ENCODE measurements at places on chromosomes 7 and 10. TPM values are rescaled to one million over a fixed set of nuclear protein-coding genes. Genes with fewer than 3 reads are reported as not detected.

DNA sequence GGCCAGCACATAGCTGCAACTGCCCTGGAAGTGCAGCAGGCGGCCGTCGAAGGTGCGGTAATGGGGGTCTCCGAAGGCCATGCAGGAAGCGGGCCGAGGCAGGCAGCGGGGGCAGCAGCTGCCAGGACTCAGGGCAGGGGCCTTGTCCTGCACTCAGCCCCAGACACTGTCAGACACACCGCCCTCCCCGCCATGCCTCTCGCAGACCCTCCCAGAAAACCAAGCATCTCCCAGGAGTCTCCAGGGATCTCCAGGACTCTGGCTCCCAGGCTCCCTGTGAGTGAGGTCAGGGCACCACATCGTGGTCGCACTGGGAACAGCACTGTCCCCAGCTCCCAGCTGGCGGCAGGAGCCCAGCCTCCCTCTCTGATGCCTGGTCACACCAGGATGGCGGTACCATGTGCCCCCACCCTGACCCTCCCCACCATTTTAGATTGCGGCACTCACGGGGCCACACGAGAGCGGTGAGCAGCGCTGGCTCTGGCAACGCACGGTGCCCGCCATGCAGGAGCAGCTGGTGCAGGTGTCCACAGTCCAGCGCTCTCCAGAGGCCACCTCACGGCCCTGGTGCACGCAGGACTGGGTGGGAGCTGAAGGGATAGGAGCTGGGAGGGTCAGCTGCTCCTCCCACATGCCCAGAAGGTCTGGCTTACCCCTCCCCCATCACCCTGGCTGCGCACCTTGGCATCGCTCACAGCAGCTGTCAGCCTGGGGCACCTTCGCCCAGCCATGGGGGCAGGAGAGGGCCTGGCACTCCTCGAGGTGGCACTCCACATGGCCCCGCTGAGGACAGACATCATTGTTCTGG, 17.5 kb downstream of the ATP6V1F start:
- DNase-seq, result no peak

GPR15LG gene
- 16.6 TPM for total RNA-seq

DNA sequence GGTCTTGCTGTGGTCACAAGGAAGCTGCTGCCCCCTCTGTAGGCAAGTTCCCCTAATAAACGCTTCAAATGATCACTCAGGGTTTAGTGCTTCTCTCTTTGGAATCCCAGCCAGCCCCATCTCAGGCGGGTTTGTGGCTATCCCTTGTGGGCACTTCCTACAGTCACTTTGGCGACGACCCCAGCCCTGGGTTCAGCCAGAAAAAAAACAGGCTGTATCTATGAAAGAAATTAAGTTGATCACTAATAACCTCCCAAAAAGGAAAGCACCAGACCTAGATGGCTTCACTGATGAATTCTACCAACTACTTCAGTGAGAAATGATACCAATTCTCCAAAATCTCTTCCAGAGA, 208.2 kb downstream of the MAD1L1 start:
- no peak for DNase-seq

- no peak for DNase-seq
Observed at GRCh38 chr10:87622314-87623004, 37.2 kb upstream of the PAPSS2 start.

GRCh38 chr10:17793823-17794644, 15.1 kb upstream of the MRC1 start:
- no peak for DNase-seq

DNA sequence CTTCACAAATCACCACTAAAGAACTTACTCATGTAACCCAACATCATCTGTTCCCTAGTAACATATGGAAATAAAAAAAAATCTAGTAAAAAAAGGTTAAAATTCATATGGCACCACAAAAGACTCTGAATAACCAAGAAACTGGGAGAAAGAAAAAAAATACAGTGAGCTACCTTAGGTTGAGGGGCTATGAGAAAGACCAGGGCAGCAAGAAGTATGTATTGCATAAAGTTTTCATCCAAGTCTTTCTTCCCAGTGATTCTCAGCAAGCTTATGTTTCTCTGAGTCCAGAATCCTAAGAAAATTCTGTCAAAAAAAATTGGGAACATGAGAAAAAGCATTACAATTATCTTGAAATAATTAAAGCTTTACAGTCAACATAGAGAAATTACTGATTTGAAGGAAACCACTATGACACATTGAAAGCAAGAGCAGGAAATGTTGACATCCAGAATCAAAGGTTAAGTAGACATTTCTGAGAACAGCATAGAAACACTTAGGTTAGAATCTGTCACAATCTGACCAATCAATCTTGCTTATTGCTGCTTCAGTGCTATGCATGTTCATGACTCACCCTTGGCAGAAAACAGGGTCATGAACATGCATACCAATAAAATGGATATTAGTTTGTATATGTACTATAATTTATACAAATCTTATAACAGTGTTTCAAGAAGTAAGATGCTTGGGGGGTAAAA, 494.0 kb upstream of the POT1 start:
- no peak for DNase-seq

EPO gene
- not detected for total RNA-seq

ACTL6B gene
- total RNA-seq, result 0.69 TPM
